Anterior cingulate cortex (tissue), 58 donors: ENCODE measurements at places on chromosomes 6 and 20.

GRCh38 chr20:5401277-5401875 is 84.6 kb upstream of the PROKR2 start:
- DNase-seq = no peak

DNA sequence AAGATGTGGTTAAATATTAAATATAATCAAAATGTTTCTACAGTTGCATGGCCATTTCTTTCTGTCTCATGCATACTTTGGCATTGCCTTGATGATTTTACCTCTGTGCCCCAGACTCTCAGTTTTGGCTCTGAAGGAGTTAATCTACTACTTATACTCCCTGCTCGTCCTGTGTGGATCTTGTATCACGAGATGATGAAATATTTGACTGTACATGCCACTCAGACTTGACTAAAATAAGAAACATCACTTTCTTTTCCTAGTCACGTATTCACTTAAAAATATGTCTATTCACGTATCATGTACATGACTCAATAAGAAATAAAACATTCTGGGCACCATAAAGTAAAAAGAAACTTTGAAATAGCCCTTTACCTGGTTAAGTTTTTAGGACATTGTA is 397.7 kb downstream of the RFPL4B start:
- DNase-seq = no peak

- no peak for DNase-seq
These were observed 160.6 kb upstream of the GGTLC1 start for GRCh38 chr20:24149175-24149574.

- DNase-seq = no peak
These were observed 527 bp upstream of the DOK5 start for GRCh38 chr20:54474866-54475265.

DNA sequence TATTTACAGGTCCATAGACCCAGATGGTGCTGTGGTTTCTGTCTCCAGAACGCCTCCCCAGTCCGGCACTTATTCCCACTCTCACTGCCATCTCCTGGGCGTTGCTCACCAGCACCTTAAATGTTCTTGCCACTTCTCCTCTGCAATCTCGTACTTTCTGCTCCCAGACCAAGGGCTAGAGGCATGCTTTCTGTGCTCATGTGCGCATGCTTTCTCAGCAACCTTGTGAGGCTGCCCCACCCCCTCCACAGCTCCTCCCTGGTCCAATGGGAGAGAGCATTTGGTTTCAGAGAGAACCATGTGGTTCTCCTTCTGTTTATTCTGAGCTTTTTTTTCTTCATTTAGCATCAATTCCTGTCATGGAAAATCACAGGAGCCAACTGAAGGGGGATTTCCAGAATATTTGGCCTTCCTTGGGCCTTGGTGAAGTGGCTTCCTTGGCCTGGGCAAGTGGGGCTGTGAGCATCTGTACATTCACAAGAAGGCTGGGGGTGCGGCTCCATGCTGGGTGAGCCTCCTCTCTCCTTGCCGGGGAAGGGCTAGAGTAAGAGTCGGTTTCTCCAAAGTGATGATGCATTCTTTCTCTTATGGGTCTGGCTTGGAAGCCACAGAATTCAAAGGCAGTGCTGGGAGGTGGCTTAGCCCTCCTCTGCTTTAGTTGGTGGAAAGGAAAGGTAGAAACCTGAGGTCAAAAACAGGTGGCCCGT is 66.6 kb downstream of the PHACTR3 start:
- DNase-seq = no peak

GRCh38 chr6:97669191-97670031 is 386.4 kb upstream of the MMS22L start:
- DNase-seq = peak; percentile 41

GRCh38 chr6:114449659-114450058 is 106.8 kb upstream of the HS3ST5 start:
- DNase-seq = no peak
